LNCaP clone FGC (cell line): ENCODE measurements at places on chromosomes 13 and 19.

GRCh38 chr13:107548338-107548737, 667.0 kb downstream of the LIG4 start:
- DNase-seq = no peak

GRCh38 chr19:50325310-50326100, 3.7 kb downstream of the KCNC3 start:
- no peak for DNase-seq

GRCh38 chr13:78228211-78228610, 309.6 kb upstream of the EDNRB start:
- no peak for DNase-seq

- DNase-seq = no peak
Observed at GRCh38 chr19:50460161-50460765, 16.0 kb upstream of the EMC10 start.

DNA sequence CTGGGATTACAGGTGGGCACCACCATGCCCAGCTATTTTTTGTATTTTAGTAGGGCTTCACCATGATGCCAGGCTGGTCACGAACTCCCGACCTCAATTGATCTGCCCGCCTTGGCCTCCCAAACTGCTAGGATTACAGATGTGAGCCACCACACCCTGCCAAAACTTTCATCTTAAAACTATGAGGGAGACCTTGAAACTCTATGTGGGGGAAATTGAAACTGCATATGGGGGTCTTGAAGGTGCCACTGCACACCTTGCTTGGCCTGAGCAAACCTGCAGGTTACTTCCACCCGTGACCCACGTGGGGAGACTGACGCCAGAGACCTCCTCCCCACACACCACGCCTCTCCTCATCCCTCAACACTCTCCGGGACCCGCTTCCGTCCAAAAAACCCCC, 15.6 kb downstream of the CILP2 start:
- DNase-seq = no peak

GRCh38 chr13:99356012-99356261, 48.7 kb upstream of the GPR183 start:
- DNase-seq = peak; percentile 55

DNA sequence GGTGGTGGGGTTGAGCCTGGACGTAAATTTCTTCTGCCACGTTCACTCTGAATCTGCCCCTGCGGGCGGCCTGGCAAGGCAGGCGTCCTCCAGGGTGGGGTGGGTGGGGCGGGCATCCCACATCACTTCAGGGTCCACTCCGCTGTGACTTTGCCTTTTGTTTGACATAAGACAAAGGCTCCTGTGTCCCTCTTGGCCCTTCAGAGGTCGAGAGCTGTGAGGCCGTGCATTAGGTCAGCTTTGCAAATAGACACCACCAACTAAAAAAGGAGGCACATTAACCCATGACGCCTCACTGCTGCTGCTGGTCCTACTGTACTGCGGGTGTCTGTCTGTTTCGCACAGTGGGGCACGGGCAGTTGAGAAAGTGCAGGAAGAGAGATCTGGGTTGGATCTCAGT, 10.5 kb upstream of the ZNF536 start:
- no peak for DNase-seq

GRCh38 chr13:22618002-22618401, 562.8 kb upstream of the SGCG start:
- no peak for DNase-seq

DNA sequence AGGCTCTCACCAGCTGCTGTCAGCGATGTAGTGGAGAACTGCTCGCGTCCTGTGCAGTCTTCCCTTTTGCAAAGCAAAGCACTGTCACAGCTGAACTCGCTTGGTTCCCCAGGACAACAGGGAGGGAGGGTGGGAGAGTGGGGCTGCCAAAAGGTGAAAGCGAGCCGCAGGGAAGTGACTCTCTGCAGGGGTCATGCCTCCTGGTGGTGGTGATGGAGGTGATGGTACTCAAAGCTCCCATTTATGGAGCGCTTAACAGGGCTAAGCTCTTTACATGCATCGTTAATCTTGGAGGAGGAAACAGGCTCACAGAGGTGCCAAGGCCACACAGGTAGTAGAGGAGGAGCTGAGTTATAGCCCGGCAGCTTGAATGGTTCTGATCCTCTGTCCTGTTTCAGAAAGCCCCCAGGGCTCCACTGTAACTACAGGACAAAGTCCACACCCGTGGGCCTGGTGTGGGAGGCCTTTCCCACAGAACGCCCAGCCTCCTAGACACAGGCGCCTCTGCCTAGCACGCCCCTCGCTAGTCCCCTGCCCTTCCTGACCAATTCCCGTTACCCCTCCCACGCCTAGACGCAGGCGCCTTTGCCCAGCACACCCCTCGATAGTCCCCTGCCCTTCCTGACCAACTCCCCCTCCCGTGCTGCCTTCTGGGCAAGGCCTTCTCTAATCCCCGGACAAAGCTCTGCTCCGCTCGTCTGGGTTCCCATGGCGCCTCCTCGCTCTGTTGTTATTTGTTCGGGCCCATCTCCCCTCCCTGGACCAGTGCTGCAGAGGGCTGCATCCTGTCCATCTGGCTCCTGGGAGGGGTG, 10.7 kb downstream of the PPP1R37 start:
- no peak for DNase-seq

GRCh38 chr13:112908342-112908741, 60.7 kb upstream of the MCF2L start:
- no peak for DNase-seq

DNA sequence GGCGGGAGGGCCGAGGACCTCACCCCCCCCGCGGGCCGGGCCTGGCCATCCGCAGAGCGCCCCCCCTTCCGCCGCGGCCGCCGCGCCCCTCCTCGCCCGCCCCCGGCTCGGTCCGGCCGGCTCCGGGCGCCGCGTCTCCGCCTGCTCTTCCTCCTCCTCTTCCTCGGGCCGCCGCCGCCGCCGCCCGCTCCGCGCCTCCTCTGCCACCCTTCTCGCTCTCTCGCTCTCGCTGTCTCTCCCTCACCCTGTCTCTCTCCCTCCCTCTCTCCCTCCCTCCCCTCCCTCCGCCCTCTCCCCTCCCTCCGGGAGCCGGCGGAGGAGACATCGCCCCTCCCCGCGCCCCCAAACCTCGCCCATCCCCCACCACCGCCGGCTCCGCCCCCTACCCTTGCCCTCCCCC, at the start of gene SHANK1:
Gene SHANK1, minus strand, starts transcription at position 237 of the 400 bp plus-strand sequence. CDS start 2,883 bp downstream, outside the sequence.
- DNase-seq = no peak

DNA sequence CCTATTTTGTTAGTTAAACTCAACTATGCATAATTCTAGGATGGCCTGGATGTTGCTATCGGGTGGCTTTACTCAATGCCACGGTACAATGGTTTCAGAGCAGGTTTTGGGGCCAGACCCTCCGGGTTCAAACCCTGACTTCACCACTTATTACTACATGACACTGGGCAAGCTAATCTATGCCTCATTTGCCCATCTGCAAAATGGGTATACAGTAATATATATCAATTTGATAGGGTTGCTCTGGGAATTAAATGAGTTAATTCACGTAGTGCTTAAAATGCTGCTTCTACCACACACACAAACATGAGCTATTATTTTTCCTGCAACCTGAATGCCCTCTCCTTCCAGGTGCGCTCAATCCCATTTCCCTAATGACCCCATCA, 839 bp downstream of the ESD start:
- no peak for DNase-seq

- no peak for DNase-seq
Observed at GRCh38 chr13:48291730-48292129, 11.8 kb upstream of the RB1 start.

DNA sequence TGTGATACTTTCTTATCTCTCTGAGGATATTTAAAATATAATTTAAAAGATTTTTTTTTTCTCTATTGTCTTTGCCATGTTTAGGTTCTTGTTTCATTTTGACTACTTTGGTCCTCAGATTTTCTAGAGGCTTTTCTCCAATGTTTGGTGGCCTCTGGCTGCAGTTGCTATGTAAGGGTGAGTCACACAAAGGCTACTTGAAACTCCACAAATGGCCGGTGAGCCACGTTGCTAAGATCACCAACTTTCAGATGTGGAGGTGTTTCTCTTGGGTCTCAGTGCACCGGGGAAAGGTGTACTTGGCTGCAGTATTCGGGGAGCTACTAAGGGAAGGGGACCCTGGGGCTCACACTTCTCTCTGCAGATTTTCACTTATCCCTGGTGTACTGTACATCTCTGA, 248.1 kb downstream of the HS6ST3 start:
- no peak for DNase-seq

DNA sequence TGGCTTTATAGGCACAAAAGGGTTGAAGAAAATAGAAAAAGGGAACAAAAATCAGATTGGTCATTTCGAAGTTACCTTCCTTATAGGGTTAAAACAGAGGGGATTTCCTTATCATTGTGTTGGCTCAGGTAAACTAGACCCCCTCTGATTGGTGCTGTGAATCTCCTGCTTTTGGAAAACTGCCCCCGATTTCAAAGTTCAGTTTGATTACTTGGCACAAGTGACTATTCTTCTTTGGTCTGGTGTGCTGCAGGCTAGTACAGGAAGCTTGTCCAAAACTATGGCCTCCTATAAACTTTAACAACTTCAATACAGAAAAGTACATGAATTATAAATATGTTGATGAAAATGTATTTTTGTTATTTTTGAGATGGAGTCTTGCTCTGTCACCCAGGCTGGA, 13.9 kb upstream of the TPTE2 start:
- DNase-seq = no peak

GRCh38 chr19:34707661-34708060, 26.4 kb upstream of the ZNF181 start:
- DNase-seq = no peak

DNA sequence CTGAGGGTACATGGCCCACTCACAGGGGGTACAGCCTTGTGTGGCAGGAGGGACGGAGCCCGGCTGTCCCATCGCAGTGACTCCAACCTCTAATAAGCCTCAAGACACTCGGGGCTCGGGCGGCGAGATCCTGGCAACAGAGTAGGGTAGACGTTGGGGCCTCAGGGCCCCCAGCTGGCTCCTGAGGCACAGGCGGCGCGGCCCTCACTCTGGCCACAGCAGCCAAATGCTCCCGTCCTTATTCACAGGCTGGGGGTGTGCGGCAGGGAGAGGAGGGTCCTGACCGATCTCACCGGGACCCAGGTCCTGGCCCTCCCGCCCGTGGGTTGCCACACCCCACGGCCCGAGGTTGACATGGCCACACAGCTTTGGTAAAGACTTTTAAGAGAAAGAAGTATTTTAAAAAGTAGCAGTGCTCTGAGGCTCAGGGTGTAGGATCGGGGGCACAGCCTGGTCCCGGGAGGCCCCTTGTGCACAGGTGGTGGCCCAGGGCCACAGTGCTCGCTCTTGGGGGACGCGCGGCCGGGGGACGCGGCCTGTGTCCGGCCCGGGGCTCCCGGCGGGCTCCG, 7.6 kb downstream of the SLC39A3 start:
- no peak for DNase-seq

- no peak for DNase-seq
Observed at GRCh38 chr13:30323524-30323923, 16.2 kb upstream of the KATNAL1 start.

GRCh38 chr19:46604781-46605355, 3.7 kb downstream of the CALM3 start:
- no peak for DNase-seq

- no peak for DNase-seq
Observed at GRCh38 chr13:92303428-92303827, 905.0 kb downstream of the GPC5 start.

DNA sequence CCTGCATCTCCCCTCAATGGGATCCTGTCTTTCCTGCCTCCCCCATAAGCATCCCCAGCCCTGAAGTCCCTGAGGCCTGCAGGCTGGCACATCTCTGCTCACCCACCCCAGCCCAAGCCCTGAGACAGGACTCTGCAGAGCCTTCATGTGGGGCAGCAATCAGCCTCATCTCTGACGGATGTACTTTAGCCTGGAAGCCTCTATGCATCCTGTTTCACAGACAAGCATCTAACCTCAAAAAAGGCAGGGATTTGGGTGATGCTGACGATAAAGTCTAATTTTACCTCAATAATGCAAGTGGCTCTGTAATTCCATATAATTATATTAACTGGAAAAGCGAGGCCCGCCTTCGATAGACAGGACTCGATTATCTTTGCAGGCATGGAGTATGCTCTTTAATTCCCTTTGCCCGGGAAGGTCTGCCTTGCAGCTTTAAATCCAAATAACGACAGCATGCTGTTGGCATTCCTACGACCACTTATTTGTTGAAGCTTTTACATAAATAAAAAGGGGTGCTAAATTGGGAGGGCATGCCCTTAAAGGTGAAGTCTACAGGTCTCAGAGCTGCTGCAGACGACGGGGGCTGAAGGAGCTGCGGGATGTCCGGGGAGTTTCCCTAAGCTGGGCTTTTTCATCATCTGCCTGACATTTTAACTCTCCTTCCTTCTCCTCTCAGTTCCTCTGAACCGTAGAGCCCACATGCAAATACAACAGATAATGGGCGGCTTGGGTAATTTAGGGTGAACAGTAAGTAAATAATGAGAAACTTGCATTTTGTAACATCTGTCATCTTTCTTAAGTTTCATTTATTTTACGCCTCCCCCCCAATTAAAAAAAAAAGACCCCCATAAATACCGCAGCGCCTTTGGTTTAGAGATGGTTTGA, 211.5 kb downstream of the URI1 start:
- no peak for DNase-seq

- DNase-seq = no peak
Observed at GRCh38 chr19:1952635-1953034, 11.7 kb downstream of the CSNK1G2 start.

DNA sequence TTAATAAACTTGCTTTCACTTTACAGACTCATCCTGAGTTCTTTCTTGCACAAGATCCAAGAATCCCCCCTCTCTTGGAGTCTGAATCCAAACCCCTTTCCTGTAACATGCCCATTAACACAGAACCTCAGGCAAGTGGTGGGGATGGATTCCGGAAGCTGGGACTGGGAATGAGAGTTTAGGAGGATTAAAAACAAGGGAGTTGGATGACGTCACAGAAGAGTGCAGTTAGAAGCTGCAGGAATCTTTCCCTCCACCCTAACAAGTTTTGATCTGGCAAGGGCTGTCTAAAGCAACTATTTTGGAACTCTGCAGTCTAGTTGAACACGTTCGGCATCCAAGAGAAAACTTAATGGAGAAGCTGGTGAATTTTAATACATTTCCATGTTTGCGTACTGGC, 48.2 kb upstream of the PEPD start:
- no peak for DNase-seq

GRCh38 chr13:19838865-19839275, 24.6 kb downstream of the ZMYM5 start:
- DNase-seq = no peak

GRCh38 chr13:108494991-108495645, 134.3 kb upstream of the MYO16 start:
- DNase-seq = no peak

DNA sequence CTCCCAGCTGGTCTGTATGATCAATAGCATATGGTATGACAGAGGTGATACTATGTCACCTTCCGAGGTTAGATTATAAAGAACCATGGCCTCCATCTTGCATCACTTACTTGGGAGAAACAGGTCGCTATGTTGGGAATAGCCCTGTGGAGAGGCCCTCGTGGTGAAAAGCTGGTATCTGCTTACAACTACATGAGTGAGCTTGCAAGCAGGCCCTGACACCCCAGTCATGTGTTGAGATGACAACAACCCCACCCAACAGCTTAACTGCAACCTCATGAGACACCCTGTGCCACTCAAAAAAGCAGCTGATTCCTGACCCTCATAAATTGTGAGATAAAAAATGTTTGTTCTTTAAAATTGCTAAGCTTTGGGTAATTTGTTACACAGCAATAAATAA, 18.8 kb downstream of the MTRF1 start:
- DNase-seq = no peak

GRCh38 chr13:101785858-101786257, 333.4 kb downstream of the ITGBL1 start:
- no peak for DNase-seq

- no peak for DNase-seq
Observed at GRCh38 chr13:40460116-40460515, 206.3 kb downstream of the FOXO1 start.
